ENCODE measurements at places on chromosomes 4 and X.

DNA sequence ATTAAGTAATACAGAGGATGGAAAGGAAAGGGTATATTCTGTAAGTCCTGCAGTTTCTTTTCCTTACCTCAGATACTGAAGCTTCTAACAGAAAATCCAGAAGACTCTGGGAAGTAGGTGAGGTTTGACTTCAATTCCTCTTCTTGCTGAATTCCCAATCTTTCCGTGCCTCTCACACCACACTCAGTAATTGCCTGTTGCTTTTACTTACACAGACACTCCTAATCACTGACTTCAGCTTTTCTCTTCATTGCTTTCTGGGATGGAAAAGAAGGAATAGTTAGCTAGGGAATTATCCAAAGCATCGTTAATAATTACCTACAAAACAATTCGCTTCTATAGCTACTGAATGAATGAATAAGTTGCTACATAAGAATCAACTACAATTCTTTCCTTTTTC, 163.6 kb downstream of the FBXO8 start:
- DNase-seq = no peak

GRCh38 chr4:51894059-51894645, 51.2 kb downstream of the DCUN1D4 start:
- DNase-seq = peak; percentile 26

DNA sequence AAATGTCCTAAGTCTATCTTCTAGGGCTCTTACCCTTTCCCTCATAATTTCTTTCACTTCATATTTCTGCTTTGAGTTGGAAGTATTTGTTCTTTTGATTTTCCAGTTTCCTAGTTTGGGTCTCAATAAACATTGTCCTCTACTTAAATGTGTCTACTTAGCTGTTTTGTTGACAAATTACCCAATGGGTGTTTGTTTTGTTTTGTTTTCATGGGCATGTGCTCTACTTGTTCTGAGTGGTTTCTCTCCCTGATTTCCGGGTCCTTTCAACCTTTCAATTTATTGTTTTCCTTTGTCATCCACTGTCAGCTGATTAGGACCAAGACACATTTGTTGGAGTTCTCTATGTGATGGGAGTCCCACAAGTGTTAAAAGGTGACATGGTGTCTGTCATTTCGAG, 1181.4 kb downstream of the RPA4 start:
- DNase-seq = no peak

DNA sequence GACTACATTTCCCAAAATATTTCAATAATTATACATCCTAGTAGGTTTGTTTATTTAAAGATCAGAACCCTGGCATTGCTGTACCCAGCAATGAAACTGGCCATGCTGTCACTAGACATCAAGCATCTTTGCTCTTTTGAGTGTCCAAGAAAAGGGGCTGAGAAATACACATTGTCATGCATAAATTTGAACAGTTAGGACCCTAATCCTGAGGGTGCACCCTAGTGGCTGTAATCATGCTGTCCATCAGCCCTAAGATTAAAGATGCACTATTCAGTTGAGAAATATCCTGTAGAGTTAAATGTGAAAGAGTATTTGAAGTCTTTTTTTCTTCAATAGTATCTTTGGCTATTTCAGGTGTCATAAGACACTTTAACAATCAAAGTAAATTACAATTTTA, 108.8 kb downstream of the NFKB1 start:
- DNase-seq = no peak

- DNase-seq = no peak
Observed at GRCh38 chr4:48295116-48295515, 25.5 kb upstream of the TEC start.

DNA sequence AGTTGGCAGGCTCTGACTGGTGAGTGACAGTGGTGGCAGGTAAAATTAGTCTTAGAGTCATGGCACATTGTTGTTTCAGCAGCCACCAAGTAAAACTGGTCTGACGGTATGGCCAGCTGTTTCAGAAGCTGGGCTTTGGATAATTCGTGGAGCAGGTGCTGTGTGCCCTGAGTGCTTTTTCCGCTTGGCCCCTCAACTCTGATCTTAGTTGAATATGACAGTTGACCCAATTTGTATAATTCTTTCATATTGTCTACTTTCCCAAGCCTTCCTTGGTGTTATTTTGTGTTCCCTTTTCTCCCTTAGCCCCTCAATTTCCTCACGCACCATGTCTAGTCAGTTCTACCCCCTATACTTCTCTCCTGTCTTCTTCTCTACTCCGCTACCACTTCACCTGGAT, 32.0 kb downstream of the CDS1 start:
- DNase-seq = no peak

DNA sequence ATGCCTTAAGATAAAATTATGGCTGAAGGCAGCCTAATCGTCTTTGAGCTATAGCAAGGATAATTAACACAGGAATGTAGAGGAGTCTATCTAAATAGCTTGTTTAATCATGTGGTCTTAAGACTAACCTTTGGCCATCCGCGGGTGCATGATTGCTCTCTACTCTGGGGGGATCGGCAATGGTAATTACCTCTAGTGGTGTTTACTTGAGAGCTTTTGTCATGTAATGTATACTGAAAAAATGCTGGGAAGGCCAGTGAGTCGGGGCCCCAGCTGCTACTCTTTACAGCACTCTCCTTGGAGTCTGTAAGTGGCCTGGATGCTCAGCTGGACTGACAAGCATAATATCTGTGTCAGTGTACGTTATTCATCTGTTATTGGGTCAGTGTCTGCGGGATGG, 65.5 kb upstream of the GNPDA2 start:
- no peak for DNase-seq

DNA sequence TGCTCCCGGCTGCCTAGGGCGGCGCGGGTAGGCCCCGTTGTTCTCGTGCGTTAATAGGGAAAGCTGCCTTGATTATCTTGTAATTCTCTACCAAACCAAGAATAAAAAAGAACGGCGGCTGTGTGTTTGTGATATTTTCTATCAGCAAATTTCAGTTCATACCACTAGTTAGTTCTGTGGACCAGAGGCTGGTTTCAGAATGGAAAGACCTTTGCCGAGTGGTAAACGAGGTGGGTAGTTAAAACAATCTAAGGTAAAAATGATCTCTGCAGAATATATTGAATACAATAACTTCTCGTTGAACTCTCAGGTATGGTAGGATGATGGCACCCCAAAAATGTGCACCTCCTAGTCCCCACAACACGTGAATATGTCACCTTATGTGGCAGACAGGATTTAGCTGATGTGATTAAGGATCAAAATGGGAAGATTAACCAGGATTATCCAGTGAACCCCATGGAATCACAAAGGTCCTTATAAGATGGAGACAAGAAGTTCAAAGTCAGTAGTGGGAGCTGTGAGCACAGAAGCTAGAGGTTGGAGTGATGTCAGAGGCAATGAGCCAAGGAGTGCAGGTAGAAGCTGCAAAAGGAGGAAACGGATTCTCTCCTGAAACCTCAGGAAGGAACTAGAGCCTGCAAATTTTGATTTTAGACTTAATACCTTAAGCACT, 574 bp upstream of the CFAP97 start:
- no peak for DNase-seq

DNA sequence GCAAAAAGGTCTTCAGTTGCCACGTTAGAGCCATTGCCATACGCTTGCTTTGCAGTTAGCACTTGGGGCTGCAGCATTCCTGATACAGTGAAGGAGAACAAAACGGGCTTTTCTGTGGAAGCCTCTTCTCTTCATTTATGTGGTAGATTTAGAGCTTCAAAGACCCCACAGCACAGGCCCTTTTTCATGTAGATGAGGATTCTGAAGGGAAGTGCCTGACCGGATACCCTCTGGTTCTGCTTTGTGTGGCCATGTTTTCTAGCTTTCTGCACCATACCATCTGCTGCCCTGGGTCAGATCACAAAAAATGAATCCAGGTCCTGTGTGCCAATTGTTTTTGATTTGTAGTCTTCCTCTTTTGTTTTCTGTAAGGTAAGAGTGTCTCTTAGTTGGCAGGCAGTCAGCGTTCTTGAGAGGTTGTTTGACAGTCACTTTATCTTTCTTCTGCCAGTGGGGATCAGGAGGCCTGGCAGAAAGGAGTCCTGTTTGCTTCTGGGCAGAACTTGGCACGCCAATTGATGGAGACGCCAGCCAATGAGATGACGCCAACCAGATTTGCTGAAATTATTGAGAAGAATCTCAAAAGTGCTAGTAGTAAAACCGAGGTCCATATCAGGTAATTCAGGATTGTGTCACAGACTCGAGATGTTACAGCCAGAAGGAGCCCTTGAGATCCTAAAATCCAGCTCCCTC, 7.7 kb downstream of the LAP3 start:
- no peak for DNase-seq

DNA sequence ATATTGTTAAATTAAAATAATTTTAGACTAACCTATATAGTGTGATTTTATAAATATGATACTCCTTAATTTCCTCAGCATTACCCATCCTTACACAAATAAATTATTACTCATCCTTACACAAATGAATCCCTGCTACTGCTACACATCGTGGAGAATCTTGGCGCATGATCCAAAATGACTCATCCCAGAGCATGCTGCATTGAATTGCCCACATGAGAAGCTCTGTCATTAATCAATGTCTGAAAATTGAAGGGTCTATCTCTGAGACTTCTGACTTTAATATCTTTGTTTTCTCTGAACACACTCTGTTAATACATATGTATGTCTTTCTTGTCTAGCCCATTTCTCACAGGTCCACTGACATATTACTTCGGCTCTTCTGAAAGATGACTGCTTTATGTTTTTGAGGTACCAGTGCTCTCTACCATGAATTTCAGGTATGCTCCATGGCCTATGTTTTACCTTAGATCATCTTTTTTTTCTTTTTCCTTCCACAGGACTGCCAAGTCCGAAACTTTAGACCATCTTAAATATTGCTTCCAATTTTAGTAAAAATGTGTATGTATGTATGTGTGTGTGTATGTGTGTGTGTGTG, 15.7 kb upstream of the DUSP21 start:
- DNase-seq = peak; percentile 85

- DNase-seq = no peak
Observed at GRCh38 chr4:72629540-72629939, 60.5 kb upstream of the ADAMTS3 start.

DNA sequence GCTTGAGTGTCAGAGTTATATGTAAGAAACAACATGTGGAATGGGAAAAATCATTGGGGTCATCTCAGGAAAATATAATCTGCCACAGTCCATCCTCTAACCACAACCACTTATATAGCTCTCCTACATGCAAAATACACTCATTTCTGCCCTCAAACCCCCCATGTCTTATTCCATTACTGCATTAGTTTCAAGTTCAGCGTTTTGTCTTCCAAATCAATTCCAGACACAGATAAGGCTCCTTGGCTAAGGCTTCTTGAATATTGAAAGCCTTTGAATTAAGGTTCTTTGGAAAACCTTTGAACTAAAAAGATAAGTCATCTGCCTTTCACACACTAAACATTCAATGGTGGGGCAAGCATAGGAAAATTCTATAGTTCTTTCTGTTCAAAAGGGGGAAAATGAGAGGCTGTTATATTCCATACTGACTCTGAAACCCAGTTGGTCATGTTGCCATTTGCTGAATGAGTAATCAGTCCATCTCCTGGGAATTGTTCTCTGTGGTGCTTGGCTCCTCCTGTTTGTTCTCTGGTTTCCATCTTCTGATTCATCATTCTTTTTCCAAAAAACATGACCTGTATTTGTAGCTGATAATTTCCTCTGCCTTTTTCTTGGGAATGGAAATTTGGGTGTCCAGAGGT, 218.7 kb downstream of the BMPR1B start:
- peak; percentile 93 for DNase-seq

DNA sequence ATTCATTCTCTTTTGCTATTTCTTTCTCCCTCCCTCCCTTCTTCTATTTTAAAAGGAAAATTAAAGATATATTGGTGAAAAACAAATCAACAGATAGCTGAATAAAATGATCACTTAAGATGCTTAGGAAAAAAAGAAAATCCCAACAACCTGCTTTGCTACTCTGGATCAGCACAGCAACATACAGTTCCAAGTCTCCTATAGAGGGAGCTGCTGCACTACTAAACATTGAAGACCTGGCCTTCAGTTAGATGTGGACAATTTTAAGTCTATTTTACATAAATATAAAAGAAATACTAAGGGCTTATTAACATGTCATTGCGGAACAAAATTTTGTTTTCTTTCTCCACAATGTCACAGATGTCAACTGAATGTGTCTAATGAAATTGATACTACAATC, 226.4 kb downstream of the MAGEB5 start:
- DNase-seq = peak; percentile 31

DNA sequence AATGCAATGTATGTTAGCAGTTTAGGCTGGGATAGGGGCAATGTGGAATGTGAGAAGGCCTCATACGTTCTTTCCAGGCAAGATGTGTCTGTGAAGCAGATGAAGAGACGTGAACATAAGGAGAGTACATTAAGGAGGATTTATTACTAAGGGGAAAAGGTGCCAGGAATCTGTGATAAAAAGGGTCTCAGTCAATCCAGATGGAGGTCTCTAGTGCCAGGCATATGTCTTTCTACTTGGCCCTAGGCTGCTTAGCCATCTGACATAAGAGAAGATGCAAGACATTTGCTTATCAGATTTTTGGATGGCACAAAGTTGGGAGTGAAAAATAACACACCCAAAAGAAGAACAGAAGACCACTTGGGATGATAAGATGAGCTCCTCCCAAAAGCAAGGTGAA, 93.0 kb upstream of the PRKG2 start:
- no peak for DNase-seq

Data from fibroblast of skin of back (primary cell).